Kidney capillary endothelial cell (primary cell): ENCODE measurements at places on chromosomes 1 and 21.

DNA sequence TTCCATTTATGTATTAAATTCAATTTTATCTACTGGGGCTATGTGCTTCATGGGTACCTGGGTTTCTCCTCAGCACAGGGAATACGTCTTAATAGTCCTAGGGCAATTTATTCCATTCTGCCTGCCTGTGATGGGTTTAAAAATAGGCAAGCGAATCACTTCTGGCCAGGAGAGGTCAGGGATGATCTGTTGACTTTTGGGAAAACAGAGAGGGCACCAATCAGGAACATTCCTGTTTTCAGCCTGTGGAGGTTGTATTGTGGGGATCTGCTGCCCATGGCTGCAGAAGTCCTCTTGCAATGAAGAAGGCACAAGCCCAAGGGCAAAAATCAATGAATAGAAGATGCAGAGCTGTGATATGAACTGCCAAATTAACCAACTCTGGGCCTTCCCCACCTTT, 303.1 kb downstream of the CTH start:
- no peak for DNase-seq

- DNase-seq: no peak
Observed at GRCh38 chr1:2326524-2326923, 64.8 kb downstream of the MORN1 start.

GRCh38 chr21:40454057-40454456, 392.9 kb downstream of the DSCAM start:
- DNase-seq: no peak

DNA sequence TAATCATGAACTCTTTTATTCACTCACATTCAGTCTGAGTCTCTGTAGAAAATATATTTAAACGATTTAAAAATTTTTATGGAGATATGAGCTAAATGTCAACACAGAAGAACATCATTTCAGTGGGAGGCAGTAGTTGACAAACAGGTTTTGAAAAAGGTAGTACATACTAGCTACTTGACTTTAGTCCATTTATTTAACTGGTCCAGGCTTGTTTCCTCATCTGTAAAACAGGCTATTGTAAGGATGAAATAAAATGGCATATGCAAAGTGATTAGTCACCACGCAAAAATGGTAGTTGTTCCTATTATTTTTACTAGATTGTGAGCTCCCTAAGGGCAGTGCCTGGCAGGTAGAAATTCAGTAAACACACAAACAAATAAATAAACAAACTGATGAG, 75.2 kb downstream of the NTPCR start:
- peak; percentile 3 for DNase-seq

- no peak for DNase-seq
Observed at GRCh38 chr1:101137144-101138126, 99.4 kb upstream of the S1PR1 start.

- peak; percentile 66 for DNase-seq
Observed at GRCh38 chr1:60596791-60597750, 485.3 kb upstream of the NFIA start.

- DNase-seq: no peak
Observed at GRCh38 chr1:40384413-40384762, 10.9 kb downstream of the SMAP2 start.

GRCh38 chr1:32349211-32349708, 13.0 kb downstream of the FAM229A start:
- peak; percentile 83 for DNase-seq
